AG04449 (cell line): ENCODE measurements at places on chromosomes 6 and 20.
A peak's percentile ranks its signal among the peaks of the same experiment; 100 is the strongest.

GRCh38 chr6:165052561-165053480, 256.6 kb downstream of the C6orf118 start:
- DNase-seq: no peak

DNA sequence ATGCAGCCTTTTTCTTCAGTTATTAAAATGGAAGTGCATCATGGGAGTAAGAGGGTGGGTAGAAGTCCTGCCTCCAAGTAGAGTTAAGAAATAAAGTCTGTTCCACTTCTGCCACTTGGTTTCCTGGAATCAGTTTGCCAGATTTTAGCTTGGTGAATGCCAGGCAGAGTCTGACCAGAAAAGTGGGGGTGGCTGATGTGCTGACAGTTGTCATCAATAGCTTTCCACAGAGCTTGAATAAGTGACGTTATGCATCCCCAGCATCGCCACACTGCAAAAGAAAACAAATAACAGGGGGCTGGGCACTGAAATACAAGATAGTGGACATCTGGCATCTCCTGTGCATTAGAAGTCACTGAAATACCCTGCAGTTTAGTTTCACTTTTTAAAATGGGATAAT, 30.8 kb upstream of the CEP162 start:
- DNase-seq: no peak

- no peak for DNase-seq
These were observed 58.8 kb upstream of the MPC1 start for GRCh38 chr6:166441325-166442078.

DNA sequence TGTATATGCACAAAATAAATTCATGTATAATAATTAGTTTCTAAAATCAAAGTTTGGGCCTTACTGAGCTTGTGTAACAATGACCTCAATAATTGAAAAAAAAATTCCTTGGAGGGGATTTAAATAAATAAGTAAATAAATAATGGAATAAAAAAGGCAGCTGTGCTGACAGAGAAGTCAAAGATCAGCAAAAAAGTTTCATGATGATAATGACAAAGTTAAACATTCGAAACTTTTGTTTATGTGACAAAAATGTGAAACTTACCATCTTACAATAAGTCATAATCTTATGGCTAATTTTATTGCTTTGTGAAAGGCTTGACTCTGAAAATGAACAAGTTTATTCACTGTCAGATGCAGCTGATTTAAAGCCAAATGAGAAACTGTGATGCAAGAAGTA, 3.1 kb upstream of the TTK start:
- DNase-seq: no peak

- DNase-seq: no peak
These were observed 23.9 kb downstream of the ILRUN start for GRCh38 chr6:34672657-34673043.

DNA sequence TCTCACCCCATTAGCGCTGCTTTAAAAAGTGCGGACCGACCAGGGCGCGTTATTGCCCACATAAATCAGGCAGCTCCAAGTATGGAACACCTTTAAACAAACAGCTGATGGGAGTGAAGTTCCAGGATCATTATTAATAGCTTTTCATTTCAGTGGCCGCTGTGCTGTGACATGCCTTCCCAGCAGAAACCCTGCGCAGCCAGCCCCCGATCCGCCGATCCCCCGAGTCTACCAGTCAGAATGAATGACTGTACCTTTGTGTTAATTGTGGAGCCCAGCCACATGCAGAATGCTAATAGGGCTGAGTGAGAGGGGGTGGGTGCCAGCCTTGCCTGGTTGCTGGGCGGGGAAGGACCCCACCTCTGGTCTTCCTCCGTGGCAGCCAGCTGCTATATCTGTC, 21.9 kb downstream of the CDH22 start:
- no peak for DNase-seq

- DNase-seq: no peak
These were observed 31.4 kb upstream of the MARCKS start for GRCh38 chr6:113825781-113826180.

DNA sequence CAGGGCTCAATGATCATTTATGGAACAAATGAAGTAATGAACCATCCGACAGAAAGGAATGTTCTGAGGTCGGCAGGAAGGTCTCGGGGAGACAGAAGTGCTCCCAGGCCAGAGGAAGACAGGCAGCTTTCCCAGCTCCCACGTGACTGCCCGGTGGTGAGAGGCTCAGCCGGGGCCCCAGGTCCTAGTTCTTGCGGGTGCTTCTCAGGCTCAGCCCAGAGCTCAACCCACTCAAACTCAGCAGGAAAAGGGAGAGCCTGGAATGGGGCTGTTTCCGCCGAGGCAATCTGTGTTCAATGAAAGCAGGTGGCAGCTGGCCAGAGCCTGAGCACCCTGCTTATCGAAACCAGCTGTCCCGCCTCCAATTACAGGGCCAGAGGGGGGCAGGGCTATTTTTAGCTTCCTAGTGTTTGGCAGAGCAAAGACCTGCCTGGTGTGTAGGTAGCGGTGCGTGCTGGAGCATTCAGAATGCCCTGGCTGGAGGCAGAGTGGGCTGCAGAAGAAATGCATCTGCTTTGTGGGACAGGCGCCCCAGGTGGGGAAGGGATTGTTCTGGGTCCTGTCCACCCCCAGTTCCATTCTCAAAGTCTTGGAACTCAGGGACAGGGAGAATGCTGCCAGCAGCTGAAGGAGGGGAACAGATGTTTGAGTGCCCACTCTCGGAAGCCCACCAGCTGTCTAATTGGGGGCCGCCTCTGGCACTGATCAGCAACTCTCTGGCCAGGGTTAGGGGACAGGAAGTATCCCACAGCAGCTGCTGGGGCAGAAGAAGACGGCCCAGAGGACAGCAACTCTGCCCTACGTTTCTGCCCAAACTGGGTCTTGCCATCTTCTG, 145.1 kb downstream of the PREX1 start:
- DNase-seq: peak; percentile 84

DNA sequence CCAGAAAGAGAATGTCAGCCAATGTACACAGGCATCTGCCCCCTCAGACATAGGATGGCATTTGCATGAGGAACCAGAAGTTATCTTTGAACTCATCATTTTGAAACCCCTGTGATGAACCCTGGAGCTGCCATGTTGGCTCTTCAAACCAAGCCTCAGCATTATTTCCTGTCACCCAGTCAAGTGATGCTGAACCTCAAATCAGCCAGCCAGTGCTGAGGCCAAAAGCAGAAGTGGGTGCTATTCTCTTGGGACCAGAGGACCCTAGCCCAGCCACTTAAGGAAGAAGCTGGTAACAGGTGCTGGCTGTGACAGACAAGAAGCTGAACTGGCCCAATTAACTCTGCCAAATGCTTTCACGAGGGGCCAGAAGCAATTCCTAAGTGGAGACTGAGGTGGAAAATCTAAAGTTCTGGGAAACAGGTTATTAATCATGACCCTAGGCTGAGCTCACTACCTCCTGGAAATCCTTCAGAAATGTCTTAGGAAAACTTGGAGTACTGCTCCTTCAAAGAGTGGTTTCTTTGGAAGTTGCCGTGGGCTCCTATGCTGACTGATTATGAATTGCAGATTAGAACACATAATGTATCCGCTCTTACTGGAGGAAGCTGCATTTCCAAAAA, 4.0 kb downstream of the PKIG start:
- DNase-seq: no peak

DNA sequence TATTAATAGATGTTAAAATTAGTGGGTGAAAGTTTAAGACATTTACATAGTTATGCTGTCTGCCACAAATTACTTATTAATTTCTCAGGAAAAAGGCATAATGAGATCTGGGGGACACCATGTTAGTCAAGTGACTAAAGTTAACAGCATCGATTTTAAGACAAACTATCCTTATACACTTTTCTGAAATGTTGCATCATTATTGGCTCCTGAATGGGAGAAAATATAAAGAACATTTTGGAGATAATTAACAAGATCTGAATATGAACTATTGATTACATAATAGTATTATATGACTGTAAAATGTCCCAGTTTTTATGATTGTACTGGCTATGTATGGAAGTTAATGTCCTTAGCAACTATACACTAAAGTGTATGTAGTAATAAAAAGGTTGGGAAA, 7.9 kb downstream of the OR2B3 start:
- DNase-seq: no peak

DNA sequence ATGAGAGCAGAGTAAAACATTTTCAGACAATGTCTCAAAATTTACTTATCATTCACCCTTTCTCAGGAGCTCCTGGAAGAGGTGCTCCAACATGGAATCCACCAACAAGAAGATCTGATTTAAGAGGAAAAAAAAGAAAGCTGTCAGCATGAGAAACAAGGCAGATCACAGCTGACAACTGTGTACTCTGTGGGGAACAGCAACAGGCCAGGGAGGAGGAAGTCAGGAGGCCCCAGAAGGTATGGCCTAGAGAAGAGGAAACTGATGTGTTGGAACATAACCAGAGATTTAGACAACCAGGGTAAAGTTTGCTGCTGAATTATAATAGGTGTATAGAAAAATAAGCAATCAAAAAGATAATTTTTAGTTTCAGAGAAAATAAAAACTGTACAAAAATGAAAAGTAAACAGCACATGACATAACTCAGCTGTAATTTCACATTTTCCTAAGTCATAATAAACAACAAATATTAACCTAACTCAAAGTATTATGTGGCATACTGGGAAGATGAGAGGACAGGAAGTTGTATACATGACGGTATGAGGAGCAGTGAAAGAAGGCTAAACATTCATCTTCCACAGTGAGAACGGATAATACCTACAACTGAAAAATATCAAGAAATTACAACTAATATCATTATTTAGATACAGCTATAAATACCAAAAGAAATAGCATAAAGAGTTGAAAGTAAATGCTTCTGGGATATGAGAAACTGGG, 113.6 kb upstream of the EMILIN3 start:
- no peak for DNase-seq

DNA sequence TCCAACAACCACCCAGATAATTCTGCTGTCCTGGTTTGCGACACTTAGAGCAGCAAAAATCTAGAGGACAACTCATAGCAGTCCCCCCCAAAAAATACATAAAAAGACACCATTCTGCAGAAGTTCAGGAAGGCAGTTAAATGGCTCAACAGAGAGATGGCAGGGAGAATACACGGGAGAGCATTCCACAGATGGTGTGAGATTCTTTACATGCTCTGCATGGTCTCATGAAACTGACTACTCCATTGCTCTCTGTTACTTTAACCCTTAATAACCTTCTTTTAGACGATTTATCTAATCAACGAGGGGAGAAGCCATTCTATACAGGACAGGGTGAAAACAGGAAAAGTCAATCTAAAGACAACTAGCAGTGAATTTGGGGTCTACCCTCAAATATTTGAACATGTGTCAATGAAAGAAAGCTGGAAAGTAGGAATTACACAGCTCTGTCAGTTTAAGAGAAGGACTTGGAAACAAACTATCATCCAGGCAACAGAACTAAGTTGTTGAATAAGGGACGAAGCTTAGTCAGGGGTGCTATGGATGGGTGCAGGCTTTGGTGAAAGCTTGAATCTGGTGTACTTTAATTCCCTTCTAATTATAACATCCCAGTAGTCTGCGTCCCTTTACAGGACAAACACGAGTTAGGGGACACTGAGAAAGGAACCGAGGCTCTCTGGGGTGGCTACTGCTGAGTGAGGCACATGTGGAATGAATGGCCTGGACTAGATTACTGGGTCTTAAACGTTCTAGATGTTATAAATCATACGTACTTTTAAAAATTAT, 5.1 kb downstream of the PERP start:
- peak; percentile 50 for DNase-seq

- no peak for DNase-seq
These were observed 23.8 kb upstream of the SLC22A2 start for GRCh38 chr6:160282444-160282843.

- peak; percentile 10 for DNase-seq
These were observed 363.9 kb downstream of the PREX1 start for GRCh38 chr20:48463916-48464315.
